Stimulated activated CD4-positive, alpha-beta T cell treated with anti-CD3 and anti-CD28 coated beads, Interleukin-1b, Interleukin-23, amount 100 ng/mL, for 24 hours (primary cell): ENCODE measurements at places on chromosomes 2 and 18.

- no peak for DNase-seq
These were observed 116.2 kb downstream of the RBMS1 start for GRCh38 chr2:160377204-160377995.

- DNase-seq: no peak
These were observed 57.8 kb upstream of the RGPD5 start for GRCh38 chr2:109736177-109736827.

- no peak for DNase-seq
These were observed 317.6 kb upstream of the REG3G start for GRCh38 chr2:78707776-78708386.

- DNase-seq: no peak
These were observed 28.5 kb upstream of the C18orf32 start for GRCh38 chr18:49515516-49515915.

DNA sequence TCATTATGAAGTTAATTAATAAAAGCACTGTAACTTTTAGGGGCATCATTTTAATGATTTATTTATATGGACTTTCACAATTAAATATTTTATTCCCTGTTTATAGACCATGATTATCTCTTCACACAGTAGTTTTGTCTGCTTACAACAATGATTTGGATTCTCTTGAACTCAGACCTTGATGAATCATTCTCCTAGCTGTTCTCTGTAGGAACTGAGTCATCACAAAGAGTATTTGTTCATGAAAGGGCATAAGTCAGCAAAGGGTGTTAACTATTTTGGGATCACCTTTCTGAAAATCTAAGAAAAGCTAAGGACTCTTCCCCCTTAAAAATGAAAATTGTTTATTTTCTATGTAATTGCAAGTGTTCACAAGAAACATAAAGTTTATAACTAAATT, 461.1 kb upstream of the UBE2E3 start:
- no peak for DNase-seq

DNA sequence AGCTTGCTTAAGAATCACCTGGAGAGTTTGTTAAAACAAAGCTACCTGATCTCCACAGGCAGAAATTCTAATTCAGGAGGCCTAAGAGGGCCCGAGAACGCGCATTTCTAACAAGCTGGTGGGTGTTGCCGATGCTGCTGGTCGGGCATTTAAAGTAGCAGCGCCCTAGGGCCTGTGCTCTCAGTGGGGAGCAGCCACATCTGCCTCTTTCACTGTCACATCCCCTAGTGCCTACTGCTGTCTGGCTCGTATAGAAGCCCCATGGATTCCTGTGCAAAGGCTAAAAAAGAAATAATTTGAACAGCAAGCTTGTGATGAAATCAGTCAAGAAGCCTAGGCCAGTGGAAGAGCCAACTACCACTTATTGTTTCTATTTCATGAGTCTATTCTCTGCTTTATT, 126.7 kb upstream of the SMIM21 start:
- no peak for DNase-seq

- DNase-seq: no peak
These were observed 702 bp downstream of the OLA1 start for GRCh38 chr2:174247474-174248186.

GRCh38 chr2:33457556-33458247, 18.7 kb upstream of the RASGRP3 start:
- DNase-seq: no peak

DNA sequence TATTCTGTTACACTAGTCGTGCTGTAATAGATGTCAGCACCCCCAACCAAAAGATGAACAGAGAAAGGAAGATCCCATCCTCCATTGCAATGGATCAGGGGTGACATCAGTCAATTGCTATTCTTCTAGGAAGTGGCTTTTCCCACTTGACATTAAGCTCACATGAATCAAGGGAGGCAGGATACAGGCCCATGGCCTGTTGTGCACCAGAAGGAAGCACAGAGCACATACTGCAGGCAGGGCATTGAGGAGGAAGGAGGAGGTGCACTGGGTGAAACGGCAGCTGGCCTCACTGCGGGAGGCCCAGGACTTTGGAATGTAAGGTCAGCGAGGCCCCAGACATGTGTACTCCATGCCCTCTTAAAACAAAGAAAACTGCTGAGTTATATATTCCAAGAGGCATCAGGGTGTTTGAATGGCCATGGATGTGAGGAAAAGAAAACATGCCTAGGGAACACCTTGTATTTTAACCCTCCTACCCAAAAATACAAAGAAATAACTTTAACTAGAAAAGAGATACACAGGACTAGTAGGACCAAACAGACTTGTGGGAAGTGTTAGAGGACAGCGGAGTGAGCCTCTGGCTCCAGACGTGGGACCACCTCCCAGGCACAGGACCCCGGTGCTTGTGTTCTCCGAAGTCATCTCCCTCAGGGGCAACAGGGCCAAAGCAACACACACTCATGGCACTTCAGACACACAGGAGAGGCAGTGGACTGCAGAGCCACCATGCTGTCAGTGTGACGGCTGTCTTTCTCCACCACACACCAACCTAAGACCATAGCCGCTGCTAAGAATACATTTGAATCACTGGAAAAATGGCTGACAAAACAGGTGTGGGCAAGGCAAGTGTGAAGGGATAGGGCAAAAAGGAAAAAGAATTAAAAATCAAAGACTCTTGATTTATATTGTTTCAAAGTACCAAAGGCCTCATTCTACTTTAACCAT, 51.4 kb upstream of the RIOK3 start:
- no peak for DNase-seq

- DNase-seq: no peak
These were observed 138.8 kb downstream of the ATAD2B start for GRCh38 chr2:23788100-23788499.

DNA sequence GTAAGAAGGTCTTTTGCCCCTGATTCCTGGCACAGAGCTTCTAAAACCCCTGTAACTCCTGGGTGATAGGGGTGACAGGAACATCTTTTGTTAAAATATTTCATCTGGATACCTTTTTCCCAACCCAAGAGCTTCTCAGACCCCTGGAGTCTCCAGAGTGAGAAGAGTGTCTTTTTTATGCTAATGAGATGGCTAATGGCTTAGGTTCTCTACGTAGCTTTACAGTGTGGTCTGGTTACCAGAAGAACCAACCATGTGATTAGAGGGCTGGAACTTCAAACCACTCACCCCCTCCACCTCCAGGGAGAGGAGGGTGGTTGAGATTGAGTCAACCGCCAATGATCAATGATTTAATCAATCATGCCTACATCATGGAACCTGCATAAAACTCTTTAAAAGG, 16.2 kb upstream of the DCC start:
- no peak for DNase-seq

- no peak for DNase-seq
These were observed 1293.1 kb upstream of the SLC39A10 start for GRCh38 chr2:194363878-194364277.

GRCh38 chr2:121066526-121066925, 218.5 kb downstream of the TFCP2L1 start:
- no peak for DNase-seq

DNA sequence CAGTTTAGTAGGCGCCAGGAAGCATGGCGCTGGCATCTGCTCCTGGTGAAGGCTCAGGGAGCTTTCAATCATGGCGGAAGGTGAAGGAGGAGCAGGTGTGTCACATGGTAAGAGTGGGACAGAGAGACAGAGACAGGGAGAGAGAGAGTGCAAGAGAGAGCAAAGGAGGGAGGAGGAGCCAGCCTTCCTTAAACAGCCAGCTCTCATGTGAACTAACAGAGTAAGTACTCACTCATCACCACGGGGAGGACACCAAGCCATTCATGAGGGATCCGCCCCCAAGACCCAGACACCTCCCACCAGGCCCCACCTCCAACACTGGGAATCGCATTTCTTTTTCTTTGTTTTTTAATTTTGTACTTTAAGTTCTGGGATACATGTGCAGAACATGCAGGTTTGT, 40.8 kb upstream of the CLASP1 start:
- DNase-seq: no peak

GRCh38 chr2:206920951-206921350, 18.4 kb upstream of the CPO start:
- no peak for DNase-seq

GRCh38 chr18:63965716-63966330, 4.1 kb upstream of the SERPINB8 start:
- DNase-seq: no peak

GRCh38 chr2:30266051-30266621, 34.8 kb downstream of the LBH start:
- DNase-seq: no peak

DNA sequence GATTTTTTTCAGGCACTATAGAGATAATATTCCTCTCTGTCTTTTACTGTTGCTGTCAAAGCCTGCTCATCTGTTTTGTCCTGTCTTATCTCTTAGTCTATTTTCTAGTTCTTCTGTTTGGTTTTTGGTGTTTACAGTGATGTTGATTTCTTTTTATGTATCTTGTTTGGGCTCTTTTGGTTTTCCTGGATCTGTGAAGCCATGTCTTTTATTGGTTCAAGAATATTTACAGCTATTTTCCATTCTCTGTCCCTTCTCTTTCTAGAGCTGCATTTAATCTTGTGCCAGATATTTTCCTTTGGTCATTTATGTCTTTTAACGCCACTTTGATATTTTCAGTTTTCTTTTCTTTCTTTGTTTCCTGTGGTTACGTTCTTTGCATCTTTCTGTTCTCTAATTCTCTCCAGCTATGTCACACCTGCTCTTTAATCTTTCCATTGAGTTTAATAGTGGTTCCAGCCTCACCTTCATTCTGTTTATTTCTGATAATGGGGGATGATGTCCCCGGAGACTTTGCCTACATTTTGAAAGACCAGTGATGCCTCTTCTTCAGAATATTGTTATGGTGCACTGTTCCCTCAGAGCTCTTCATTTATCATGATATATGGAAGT, 32.0 kb downstream of the SMCHD1 start:
- DNase-seq: no peak

DNA sequence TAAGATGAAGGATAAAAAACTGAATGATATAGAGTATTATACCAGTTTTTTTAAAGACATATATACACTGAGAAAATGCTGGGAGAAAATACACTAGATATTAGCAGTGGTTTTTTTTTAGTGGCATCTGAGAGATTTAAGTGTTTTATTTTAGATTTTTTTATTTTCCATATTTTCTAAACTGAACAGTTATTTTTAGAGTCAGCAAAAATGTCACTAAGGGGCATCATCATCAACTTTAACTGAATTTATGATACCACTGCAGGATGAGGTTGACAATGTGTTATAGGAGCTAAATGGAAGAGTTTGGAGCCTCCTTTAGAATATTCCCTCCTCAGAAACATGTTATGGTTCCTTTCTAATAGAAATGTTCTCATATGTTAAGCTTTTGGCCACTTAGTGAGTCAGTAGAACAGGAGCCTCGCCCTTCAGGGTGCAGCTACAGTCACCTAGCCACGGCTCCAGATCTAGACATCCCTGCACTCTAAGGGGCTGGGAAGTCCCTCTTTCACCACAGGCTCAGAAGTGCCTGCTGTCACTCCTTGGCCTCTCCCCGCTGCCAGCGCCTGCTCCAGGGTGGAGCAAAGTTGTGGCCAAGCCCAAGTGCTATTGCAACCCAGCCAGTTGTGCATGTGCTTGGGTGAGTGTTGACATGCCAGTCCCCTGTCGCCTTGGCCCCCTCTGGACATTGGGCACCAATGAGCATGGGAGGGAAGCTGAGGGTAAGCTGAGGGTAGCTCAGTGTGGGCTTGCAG, 210.7 kb upstream of the RASGRP3 start:
- no peak for DNase-seq

GRCh38 chr2:218396688-218397462, 2.8 kb upstream of the CTDSP1 start:
- DNase-seq: no peak

- no peak for DNase-seq
These were observed 54.3 kb downstream of the TTC32 start for GRCh38 chr2:19847486-19847885.

- DNase-seq: no peak
These were observed 106.2 kb downstream of the KCTD1 start for GRCh38 chr18:26442126-26442525.

- DNase-seq: no peak
These were observed 24.1 kb downstream of the CELF4 start for GRCh38 chr18:37541517-37541916.

GRCh38 chr2:69171116-69171896, 158.3 kb downstream of the ANTXR1 start:
- no peak for DNase-seq

- DNase-seq: no peak
These were observed 124.9 kb downstream of the ARHGAP15 start for GRCh38 chr2:143254110-143254509.

DNA sequence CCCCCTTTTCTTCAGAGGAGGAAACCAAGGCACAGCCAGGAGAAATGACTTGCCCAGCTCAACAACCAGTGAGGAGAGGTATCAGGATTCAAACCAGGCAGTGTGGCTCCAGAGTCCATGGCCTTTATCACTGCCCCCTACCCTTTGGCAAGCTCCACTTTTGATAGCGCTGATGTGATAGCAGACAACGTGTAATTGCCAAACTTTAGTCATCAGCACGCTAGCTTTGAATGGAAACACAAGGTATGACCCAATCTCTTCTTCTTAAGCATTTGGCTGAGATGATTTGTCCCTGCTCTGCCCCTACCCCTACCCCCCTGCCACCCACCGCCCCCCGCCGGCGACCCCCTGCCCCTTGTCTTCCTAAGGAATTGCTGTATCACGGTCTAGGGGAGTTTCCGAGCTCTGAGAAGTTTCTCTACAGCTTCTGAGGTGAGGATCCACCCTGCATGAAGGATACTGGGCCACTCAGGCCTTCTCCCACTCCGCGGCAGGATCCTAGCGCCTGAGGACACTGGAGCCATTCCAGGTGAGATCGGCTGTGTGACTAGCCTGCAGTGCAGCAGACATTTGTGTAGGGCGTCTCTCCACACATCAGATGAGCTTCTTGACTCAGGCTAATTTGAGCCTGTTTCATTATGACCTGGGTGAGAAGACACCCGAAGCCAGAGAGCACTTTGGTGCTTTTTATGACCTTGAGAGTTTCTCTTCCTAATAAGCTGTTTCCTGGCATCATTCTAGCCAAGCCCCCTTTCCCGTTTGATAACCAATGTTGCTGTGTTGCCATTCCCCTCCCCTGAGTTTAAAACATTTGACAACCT, 75.1 kb upstream of the MAP4K4 start:
- DNase-seq: no peak

DNA sequence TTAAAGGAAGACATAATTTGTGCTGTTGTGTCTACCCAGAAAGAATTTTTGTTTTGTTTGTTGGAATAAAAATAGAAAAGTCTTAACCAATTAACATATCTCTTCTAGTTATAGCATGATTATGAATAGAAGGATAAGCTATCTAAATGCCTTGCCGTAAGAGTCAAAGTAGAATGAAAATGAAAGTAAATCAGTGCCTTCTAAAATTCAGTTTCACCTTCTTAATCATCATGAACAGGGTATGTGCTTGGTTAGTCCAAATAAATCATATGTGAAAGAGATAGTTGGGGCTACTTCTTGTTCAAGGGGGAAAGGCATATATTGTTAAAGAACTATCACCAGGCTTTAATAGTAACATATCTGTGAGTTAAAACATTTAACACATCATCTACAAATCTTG, 91.5 kb downstream of the GULP1 start:
- DNase-seq: no peak
